NCI-H524 (cell line): ENCODE measurements at places on chromosomes 2 and 18.
A peak's percentile ranks its signal among the peaks of the same experiment; 100 is the strongest.

DNA sequence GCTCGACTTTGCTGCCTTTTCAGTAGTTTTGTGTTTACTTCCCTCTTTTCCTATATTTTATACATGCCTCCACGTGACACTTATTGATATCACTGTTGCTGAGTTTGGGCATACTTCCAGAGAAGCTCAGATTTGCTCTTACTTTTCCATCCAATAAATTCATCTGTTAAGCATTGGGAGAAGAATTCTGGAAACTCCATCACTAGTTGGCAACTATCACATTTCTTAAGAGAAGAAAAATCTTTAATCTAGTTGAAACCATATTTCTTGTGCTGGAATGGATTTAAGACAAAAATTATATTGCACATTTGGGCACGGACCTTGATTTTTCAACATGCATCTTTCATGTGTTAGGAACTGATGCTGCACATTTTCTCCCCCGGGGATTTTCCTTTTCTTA lies 52.6 kb upstream of the CPO start:
- no peak for DNase-seq

- DNase-seq: no peak
Measured at GRCh38 chr18:36481935-36482334, 184.4 kb downstream of the FHOD3 start.

- DNase-seq: no peak
Measured at GRCh38 chr2:232341061-232341738, 37.4 kb upstream of the ALPP start.

DNA sequence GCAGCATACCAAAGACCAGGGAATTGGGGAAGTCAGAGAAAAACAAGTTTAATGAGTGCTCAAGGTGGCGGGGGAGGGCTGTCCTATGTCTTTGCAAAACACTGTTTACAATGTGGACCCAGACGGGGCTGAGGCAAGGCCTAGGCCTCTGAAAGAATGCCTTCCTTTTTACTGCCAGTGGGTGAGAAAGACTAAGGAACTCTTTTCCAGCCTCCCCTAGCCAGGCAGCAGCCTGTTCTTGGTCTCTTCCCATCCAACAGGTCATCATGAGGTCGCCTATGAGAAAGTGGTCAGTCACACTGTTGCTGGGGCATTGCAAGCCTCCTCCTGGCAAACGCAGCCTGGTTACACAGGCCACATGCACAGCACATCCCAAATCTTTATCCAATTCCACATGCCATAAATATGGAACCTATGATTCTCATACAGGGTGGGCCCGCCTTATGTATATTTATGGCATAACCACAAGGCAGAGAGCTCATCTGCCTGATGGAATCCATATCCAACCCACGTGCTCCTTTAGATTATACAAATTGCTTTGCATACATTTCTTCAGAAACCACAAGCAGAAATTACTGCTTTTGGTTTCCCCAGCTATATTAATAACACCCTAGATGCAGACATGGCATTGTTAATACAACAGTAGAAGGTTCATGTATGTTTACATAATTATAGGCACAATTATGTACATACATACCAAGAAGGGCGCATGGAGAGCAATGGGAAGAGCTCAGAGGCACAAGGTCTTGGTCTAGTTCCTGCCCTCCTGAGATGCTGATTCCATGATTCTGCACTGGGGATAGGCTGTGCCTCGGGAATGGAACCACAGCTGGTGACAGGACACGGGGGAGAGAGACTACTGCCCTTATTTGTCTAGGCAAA lies 48.6 kb downstream of the NRP2 start:
- no peak for DNase-seq

DNA sequence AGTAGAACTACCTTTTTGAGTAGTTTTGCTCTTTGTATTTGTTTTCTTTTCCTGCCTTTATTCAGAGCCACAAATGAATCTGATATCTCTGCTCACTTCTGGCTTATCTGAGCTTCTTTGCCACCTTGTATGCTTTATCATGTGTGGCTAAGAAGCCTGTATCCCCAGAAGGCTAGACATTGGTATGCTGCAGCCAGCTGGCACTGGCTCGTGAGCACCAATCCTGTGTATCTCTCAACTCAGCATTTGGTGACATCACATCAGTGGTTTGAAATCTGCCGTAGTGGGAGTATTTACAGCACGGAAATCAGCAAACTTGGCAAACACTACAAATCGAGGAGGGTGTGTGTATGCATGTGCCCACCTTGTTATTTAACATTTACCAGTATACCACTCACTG lies 183.7 kb upstream of the LHCGR start:
- peak; percentile 32 for DNase-seq

- DNase-seq: no peak
Measured at GRCh38 chr2:177175917-177176668, 36.5 kb upstream of the HNRNPA3 start.

DNA sequence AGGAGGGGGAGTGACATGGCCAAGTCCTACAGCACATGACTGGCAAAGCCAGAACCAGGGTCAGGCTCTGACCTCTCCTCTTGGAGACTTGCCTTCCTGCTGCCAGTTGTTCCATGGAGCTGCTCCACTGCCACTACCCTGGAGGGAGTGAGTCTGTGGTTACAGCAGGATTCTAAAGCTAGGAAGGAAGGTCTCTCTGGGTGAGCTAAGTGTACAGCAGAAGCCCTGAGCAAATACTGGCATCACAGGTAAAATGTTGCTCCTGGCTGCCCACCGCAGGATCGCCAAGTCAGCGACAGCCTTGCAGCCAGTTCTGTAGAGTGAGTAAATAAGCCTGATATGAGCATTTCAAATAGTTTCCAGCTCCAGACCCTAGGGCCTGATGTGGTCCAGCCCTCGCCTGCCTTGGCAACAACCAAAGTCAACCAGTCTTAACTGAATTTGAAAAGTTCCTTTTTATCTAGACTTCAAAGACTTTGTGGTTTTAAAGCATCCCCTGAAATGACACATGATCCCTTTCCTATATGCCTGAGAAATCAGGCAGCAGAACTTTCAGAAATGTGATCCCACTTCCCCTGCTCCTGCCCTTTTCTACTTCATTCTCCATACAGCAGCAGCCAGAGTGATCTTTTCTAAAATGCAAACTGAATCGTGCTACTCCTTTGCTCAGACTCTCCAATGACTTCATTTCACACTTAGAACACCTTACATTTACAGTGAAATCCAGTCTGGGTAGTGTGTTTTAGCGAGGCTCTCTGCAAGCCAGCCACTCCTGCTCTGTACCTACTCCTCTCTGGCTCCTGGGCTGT lies 114.3 kb downstream of the MGAT5 start:
- DNase-seq: peak; percentile 38

GRCh38 chr2:52405980-52406379 lies 1361.6 kb upstream of the CHAC2 start:
- no peak for DNase-seq

GRCh38 chr2:213125646-213126347 lies 25.6 kb downstream of the IKZF2 start:
- no peak for DNase-seq

DNA sequence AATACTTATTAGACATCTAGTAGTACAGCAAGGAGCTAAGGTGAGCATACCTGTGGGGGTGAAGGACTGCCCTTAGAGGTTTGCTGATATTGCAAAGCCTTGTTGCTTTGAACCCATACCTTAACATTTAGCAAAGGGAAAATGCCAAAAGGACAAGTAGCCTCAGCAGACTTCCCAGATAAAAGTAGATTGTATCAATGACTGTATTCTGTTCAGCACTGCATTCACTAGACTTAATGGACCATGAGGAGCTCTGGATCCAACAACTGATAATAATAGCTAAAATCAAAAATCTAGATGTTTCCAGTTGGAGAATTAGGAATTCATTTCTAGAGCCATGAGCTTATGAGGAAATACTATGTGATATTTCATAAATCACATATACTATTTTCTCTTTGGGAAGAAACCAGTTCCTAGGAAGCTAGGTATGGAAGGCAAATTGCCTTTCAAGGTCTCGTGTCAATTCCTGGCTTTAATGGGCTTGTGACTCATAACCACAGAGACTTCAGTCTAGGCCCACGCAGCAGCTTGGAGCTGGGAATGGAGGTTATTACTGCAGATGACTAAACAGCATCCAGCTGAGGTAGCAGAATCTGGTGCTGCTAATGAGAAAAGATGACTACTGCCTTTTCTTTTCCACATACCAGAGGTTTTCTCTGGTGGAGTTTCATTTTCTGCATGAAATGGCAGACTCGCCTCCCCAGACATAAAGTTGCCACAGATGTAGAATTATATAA lies 191.2 kb upstream of the NABP1 start:
- DNase-seq: no peak

- no peak for DNase-seq
Measured at GRCh38 chr2:147789720-147790119, 55.1 kb upstream of the ACVR2A start.

DNA sequence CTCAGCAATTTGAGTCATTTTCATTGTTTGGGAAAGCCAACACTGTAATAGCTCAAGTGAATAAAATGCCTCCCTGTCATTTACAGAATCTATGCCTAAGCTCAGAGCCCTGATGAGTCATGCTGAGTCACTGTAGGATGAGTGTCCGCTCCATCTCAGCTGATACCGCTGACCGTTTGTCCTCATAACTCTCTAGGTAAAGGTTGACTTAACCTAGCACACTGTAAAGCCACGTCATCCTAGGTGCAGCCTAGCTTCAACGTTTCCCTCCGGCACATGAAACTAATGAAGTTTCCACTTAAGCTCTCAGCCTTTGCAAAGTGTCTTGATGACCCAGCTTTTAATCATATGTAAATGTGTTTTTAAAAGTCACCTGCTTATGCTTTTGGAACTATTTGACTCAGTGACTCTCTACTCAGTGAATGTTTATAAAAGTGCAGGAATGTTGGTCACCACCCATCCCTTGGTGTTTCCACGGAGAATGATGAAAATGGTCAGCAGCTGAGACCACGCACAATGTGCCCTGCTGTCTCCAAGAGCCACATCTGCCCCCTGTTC lies 154.0 kb downstream of the PMAIP1 start:
- no peak for DNase-seq

- DNase-seq: no peak
Measured at GRCh38 chr2:43791035-43791765, 17.4 kb downstream of the DYNC2LI1 start.

GRCh38 chr2:128513116-128513960 lies 194.7 kb upstream of the HS6ST1 start:
- DNase-seq: peak; percentile 68

DNA sequence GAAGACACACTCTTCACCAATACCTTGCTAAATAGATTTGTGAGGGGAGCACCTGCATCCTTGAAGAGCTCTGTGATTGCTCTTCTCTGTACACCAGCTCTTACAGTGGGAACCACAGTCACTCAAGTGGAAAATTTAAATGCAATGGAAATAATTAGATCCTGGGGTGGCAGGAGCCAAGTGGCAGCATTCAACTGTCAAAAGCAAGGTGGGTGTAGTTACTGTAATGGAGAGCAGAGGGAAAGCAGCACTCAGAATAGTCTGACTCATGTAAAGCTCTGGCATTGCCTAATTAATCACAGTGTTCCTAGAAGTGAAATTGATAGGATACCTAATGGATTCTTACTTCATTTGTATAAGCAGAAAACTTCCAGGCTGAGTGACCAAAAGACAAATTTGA lies 245.8 kb downstream of the KCNE4 start:
- DNase-seq: no peak

DNA sequence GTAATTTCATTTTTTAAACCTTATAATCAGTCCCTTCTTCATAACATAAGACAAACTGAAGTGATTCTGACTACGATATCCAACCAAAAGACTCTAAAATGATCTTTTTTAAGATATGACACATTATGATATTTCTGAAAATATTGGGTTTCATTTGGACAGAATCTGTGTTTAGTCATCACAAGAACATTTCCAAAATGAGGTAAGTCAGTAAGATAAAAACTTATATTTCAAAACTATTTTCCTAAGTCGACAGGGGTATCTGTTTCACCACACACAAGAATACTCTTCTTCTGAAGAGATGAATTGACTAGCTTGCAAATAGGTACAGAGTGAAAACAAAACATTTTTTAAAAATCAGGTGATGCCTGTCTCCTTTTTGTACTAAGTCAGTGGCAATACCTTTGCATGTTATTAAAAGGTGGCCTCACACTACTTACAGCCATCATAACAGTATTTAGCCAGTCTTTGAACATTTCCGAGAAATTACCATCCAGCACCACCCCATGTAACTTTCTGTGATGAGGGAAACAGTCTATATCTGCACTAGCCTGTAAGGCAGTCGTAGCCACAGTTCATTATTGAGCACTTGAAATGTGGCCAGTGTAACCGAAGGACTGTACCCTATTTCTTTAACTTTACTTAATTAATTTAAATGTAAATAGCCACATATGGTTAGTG lies 13.5 kb downstream of the STK39 start:
- no peak for DNase-seq

GRCh38 chr2:23954325-23955014 lies 14.2 kb downstream of the UBXN2A start:
- no peak for DNase-seq

DNA sequence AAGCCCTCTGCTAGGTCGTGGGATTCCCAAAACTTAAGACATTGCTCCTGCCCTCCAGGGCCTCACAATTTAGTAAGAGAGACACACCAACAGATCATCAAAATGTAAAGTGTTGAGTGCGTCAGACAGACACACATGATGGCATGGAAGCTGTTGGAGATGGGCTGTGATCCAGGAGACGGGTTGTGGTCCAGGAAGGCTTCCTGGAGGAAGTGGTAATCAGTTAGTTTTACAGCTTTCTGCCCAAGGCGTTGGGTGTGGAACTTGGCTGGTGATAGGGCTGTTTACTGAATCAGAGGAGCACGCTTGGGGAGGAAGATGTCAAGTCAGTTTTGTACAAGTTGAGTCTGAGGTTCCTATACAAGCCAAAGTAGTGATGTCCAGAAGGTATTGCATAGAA lies 24.0 kb upstream of the GLI2 start:
- DNase-seq: no peak

DNA sequence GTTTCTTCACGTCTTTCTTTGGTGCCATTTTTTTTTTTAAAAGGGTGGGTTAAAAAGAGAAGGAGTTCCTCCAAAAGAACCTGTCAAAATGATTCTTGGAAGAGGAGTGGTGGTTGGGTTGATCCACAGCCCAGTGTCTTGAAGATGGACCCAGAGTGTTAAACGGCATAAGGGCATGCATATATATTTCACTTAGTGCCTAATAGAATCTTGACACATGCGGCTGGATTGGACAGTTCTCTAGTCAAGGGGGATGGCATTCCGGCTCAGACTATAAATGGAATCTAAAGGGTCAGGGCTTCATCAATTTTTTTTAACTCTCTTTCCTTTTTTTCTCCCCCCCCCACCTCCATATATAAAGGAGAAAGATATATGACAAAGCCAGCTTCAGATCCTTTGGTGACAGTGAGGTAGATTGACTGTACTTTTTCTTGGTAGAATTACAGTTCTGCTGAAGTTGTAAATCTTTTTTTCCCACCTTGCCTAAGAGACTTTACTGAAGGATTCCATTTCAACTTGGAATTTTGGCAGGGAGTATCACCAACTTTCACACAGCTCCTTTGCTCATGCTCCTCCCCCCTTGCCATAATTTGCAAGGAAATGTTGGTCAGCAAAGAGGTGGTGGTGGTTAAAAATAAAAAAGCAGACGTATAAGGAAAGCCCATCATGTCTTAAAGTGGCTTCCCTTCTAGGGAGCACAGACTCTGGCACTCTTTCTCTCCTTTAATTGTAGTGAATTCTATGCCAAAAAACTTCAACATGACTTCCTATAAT lies at the start of gene MYL1:
MYL1 (minus strand) TSS at position 160 of the 774 bp plus-strand sequence; CDS start at position 28, 132 bp downstream.
- no peak for DNase-seq
